ENCODE measurements at places on chromosomes 1 and 21.

DNA sequence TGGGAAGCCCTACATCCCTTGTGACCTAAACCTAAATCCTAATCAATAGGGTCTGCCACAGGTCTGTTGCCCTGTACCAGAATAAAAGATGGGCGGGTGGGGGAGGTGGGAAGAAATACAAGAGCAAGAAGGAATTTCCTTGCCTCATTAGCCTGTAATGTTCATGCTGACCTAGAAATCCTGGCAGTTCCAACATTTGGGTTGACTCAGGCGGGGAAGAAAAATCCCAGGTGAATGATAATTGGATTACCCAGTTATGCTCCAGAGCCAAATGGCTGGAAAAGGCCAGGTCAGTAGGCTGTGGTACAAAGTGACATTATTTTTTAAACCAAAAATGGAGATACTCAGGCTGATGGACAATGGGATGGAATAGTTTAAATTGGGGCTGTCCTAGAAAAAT is 27.3 kb upstream of the A3GALT2 start:
- no peak for DNase-seq

DNA sequence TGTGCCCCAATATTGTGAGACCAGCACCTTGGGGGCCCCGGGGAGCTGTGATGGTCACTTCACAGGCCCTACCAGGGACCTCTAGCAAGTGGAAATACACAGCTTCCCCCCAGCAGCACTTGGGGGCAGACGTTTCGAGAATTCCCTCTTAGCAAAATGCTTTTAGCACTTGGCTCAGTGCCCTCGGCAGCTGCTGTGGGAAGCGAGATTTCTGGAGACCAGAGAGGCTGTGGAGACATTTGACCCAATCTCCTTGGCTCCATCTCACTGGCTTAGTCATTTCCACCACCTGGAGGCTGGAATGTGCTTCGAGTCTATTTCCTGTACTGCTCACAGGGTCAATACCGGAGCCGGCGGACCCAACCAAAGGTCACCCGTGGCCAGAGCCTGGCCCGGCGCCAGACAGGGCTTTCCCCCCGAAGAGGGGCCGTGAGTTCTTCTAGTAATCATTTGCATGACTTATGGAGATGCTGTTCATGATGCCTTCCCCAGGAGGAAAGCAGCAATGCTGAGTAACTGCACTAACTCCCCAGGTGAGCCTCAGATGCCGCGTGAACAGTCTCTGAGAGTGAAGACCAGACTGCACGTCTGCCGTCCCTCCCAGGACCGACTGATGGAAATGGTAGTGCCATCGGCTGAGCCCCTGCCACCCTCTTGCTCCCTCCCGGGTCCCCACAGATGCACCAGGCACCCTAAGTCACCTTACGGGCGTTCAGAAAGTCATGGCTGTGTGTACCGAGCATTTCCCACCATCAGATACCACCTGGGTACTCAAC is 4.4 kb upstream of the C2CD2 start:
- DNase-seq = peak; percentile 86

GRCh38 chr1:2961661-2962060 is 59.6 kb upstream of the ACTRT2 start:
- no peak for DNase-seq

DNA sequence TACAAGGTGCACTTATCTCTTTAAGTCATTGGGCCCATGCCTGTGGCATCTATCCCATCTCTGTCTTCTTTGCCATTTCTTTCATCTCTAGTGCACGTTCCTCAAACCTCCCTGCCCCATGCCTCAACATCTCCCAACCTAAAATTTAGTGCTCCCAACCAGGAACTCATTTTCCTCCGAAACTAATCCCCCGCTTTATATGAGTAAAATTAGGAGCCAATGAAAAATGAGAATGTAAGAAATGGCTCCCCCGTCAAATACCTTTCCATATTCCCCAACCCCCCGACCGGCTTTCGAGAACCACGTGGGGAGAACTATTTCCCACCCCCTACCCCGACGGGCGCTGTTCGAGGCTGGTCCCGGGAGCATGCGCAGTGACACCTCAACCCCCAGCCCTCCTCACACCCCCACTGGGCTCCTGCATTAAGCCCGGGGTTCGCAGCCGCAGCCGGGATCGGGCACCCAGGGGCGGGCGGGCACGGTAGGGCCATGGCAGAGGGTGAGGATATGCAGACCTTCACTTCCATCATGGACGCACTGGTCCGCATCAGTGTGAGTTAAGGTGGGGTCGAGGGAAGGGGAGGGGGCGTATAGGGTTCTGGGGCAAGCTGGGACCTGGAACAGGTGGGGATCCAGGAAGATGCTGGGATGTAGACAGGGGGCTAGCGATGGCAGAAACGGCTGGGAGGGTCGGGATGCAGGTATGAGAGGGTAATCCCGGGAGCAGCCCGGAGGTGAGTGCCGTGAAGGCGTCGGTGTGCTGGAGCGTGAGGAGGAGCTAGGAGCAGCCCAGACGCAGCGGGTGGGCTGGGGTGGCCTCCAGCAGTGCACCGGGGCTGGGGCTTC is at the start of gene TRIM46:
Gene TRIM46 (plus strand): TSS at position 372 of the 846 bp plus-strand sequence. CDS start 118 bp downstream, at position 490.
- peak; percentile 62 for DNase-seq

DNA sequence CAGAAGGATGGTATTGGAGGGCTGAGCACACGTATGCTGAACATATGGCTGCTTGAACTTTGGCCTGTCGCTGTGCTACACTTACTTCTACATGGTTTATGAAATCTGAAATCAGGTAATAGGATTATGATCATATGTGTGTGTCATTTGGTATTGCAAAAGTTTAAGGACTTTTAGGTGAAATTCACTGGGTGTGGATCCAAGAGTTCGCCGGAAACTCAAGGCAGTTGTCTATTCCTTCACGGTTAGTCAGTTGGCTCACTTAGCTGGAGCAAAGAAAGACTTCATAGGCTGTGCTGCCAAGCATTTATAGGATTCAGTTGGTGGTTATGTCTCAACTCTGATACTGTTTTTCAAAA is 927 bp downstream of the UAP1 start:
- no peak for DNase-seq

DNA sequence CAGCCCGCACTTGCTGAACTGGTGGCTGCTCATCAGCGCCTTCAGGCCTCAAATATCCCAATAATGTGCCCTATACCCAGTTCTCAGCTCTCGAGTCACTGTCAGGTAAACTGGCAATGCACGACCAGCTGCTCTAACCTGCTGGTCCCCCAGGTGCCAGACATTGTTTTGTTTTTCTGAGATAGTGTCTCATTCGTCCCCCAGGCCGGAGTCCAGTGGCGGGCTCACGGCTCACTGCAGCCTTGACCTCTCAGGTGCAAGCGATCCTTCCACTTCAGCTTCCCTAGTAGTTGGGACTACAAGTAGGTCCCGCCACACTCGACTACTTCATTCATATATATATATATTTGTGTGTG is 1.0 kb upstream of the NADK start:
- DNase-seq = no peak

GRCh38 chr21:31248598-31248997 is 95.5 kb downstream of the TIAM1 start:
- DNase-seq = peak; percentile 48

- DNase-seq = no peak
Measured at GRCh38 chr1:212470059-212470458, 37.3 kb downstream of the NENF start.

- no peak for DNase-seq
Measured at GRCh38 chr1:18144916-18145647, 37.5 kb downstream of the IGSF21 start.

DNA sequence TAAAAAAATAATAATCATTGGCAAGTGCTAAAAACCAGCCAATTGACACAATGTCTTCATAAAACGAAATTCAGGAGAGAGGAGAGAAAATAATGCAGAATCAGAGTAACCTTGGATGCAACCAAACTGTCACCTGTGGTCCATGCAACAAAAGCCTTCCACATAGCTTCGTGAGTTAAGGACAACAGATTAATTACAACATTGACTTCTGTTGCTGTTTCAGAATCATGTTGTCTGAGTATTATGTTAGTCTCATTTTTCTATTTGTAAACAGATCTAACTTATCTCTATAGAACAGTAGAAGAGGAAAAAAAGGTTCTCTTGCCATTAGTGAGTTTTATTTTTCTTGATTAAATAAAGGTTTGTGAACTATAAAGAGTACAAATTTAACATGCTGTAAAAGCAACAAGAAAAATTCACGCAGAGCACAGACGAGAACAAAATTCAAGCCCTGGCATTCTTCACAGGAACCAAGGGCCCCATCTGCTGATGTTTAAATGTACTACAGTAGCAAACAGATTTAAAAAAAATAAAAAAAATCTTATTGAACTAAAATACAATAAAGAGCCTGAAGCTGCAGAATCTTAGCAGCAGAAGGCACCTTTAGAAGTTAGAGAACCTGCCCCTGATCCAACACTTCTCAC is 381.1 kb upstream of the PKN2 start:
- DNase-seq = no peak

DNA sequence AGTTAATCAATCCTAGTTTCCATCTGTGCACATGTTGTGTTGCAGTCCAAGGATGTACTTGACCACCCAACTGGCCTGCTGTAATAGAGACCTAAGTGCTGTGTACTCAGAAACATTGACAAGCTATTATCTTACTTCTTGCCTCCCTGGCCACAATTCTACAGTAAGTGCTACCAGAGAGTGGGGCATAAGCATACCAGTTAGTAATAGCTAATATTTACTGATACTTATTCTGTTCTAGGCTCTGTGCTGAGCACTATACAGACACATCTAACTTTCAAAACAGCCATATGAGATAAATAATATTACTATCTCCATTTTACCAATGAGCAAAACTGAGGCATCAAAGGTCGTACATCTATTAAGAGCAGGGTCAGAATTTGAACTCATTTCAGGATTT is 49.5 kb upstream of the NPL start:
- DNase-seq = no peak

DNA sequence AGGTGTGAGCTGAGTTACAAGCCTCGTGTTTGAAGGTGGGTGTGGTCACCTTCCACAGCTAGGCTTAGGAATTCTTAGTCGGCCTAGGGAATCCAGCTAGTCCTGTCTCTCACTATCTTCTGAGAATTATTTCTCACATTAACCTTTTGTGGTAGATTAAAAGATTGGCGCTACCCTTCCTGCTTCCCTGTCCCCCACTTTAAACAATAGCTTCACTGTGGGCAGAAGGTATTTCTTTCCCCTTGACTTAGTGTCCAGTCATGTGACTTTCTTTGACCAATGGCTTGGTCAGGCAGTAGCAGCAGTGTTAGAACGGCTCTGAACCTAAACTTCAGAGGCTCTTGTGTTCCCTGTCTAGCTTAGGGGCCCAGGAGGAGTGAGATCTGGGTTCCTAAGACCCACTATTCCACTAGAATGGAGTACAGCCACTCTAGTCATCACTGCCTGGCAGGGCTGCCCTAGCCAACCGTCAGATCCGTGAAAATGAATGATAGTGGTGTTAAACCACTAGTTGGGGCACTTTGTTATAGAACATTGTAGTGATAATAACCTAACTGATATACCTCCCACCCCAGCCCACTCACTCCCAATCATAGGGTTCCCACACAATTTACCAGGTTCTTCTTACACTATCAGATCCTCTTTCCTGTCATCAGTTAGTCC is 13.9 kb upstream of the C1orf141 start:
- no peak for DNase-seq

DNA sequence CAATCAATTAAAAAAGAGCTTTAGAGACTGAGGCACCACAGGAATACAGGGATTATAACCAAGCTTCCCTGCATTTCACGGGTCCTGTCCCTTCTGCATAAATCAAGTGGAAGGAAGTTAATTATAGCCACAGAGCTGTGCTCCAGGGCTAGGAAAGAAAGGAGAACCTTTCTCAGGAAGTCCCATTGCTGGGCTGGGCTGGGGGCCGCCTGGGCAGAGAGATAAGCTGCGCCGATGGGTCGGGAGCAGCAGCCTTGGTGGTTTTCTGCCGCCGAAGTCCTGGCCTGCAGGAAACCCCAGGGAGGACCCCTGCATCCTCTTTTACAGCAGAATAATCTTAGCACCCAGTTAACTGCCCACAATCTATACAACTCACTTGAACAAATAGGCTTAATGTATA is 12.6 kb upstream of the CD34 start:
- no peak for DNase-seq

- no peak for DNase-seq
Measured at GRCh38 chr1:16241221-16241708, 4.3 kb upstream of the CPLANE2 start.

GRCh38 chr1:53189061-53189460 is 7.6 kb upstream of the CPT2 start:
- DNase-seq = no peak

- no peak for DNase-seq
Measured at GRCh38 chr1:145926686-145927062, 610 bp downstream of the RBM8A start.

DNA sequence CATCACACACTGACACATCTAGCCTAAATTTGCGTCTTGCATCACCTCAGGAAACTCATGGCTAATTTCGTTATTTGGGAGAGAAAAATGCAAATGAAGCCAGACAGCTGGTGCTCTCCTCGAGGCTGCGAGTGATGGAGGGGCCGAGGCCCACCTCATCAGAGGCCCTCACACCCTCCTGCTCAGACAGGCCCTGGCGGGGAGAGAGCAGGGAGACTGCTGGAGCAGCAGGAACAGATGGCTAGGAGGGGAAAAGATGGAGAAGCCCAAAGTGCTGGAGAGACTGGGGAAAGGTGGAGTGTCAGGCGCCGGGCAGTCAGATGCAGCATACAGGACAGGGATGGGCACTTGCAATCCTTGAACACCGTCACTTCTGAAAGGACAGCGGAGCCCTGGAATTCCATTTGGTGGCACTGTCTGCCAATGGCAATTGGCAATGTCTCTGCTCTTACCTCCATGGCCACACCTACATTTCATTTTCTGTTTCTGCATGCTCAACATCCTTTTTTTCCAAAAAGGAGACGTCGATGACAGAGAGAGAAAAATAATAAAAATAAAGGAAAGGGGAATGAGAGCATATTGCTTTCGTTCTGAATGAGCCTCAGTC is 286.2 kb downstream of the SPATA17 start:
- no peak for DNase-seq

DNA sequence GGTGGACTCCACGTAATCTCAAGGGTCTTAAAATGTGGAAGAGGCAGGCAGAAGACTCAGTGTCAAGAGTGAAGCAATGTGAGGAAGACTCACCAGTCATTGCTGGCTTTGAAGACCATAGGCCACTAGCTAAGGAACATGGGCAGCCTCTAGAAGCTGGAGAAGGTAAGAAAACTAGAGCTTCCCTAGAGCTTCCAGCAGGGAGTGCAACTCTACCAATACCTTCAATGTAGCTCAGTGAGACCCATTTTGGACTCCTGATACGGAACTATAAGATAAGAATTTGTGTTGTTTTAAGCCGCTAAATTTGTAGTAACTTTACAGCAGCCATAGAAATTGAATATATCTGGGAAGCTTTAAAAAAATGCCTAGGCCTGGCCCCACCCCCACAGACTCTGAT is 18.9 kb downstream of the METTL13 start:
- no peak for DNase-seq

GRCh38 chr21:27250366-27250765 is 283.5 kb upstream of the ADAMTS5 start:
- DNase-seq = no peak

DNA sequence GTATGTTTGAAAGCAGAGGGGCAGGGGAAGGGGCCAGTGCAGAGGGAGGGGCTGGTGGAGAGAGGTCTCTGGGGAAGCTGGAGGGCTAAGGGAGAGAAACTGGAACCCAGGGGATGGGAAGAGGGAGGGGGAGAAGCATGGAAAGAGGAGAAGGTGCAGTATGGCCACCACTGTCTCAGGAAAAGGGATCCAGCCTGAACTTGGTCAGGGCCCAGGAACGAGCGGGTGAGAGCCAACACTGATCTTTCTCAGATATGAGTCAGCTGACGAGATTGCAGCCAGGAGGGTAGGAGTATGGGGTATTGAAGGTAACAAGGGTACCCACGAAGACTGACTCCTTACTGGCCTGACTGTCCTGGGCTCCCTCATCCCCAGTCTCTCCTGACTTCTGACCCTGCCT is 18.0 kb downstream of the TIE1 start:
- DNase-seq = no peak
